NCI-H446 treated with DMSO at 0.1 percent for 48 hours (cell line): ENCODE measurements at places on chromosomes 1 and 21.

- peak; percentile 79 for DNase-seq
These were observed 622.4 kb upstream of the PKN2 start for GRCh38 chr1:88061492-88062177.

- no peak for DNase-seq
These were observed 7.8 kb upstream of the FCMR start for GRCh38 chr1:206929524-206929923.

DNA sequence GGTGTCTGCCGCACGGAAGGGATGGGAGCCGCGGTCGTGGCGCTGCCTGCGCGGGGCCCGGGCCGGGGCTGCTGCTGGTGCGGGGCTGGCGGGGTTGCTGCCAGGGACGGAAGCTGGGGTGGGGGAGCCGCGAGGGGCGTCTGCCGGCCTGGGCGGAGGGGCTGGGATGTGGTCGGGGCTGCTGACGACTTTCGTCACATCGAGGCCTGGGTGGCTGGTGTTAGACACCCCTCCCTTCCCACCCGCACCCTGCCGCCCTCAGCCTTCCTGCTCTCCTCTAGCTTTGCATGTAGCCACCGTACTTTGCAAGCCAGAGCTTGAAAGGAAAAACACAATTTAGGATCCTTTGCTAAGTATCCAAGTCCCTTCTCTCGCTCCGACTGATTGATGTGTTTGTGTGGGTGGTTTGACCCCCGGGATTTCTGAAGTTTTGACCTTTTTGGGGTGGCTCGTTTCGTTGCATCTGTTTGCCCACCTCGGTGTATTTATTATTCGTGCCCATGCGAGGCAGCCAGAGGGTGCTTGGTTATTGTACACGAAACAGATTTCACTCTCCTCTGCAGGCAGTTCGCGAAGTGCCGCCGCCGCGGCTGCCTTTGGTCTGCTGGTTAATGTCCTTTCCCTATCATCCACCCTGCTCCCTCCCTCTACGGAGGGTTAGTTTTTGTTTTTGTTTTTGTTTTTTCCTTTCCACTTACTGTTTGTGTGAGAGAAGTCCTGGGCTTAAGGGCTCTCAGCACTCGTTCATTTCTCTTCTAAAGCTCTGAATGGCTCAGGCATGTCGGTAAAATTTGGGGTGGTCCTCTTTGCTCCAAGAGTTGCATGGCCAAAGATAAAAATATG is 868 bp downstream of the C1orf21 start:
- peak; percentile 29 for DNase-seq

DNA sequence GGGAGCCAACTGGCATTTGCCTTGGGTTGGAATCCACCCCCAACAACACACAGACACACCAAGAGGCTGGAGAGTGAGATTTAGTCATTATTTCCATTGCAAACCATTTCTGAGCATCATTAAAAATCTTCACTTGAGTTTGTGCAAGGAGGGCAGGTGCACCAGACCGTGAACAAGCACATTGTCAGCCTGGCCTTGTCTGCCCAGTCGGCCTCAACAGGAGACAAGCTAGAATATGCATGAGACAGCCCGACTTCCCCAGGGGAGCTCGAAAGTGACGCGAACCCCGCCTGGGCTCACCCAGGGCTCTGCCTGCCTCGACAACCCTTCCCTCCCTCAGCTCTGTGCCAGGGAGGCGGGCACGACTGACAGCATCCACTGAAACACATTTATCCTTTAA is 15.4 kb upstream of the GUCA2B start:
- no peak for DNase-seq

DNA sequence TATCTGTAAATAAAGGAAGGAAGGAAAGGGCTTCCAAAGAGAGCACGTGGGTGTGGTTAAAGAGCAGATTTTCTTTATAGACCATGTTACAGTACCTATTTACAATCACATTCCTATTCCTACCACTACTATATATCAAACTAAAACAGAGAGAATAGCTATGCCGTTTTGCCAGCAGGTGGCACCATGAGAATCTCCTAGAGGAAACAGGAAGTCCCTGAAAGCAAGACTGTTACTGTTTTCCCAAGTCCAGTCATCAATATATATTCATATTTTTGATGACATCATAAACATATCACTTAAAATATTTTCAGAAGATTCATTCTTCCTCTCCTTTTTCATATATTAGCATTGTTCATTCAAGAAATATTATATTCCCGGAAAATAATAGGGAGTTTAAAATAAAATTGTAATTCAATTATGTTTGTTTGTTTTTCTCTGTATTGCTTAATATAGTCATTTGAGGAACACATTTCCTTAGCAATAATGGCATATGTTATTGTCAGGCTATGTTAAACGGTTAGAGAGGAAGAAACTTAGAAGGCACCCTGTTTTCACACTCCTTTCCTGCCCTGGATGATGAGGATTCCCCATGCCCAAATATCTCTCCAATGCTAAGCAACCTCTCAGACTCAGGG is 6.6 kb downstream of the CCDC190 start:
- peak; percentile 66 for DNase-seq

DNA sequence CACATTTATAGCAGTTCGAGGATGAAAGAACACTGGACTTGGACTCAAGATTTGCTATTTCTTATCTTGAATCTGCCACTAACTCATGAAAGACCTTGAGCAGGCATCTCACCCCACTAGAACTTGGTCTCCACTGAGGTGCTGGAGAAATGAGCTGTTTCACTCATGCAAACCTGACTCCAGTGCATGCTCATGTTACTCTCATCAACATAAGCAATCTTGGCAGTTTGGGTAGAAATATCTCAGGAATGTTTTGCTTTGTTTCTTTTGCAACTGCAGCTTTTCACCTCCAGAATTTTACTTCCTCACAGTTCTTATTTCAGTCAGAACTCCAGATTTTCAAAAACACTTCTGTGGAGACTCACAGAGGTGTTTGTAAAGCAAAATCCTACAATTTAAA is 46.2 kb upstream of the DAB1 start:
- no peak for DNase-seq

GRCh38 chr1:227885135-227885647 is 62.5 kb downstream of the WNT9A start:
- no peak for DNase-seq

- no peak for DNase-seq
These were observed 41.6 kb upstream of the LRRC3 start for GRCh38 chr21:44413566-44414290.

DNA sequence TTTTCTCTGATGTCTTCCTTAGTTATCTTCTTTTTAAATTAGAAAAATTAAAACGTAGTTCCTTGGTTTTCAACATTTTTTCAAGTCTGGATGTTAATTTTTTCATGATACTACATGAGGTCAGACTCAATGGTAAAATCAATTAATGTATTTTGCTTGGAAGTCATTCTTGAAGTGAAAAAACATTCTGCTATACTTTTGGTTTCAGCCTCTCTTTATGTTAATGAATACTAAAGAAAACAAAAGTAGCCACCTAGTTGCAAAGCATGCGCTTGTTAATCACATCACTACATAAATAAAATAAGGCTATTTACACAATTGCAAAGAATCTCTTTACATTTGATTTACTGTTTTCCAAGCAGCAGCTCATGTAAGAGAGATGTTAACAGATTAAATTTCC is 170.4 kb downstream of the LIPI start:
- no peak for DNase-seq

DNA sequence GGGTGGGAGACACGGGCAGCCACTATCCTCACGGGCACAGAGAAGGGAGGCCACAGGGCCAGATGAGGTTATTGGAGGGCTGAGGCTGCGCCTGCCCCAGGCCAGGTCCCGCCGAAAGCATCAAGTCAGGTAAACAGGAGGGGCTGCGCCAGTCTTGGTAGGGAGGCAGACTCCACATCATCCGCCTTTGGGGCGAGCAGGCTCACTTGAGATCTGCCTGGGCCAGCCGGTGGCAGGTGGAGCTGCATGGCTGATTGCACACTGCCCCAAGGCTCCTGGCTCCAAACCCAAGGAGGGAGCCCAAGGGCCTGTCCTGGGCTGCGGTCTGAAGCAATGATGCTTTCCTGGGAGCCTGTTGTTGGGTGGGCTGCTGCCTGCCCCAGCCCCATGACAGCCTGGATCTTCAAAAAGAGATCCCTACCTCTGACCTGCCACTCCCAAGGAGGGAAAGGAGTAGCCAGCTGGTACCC is 4.6 kb downstream of the SMIM1 start:
- no peak for DNase-seq

DNA sequence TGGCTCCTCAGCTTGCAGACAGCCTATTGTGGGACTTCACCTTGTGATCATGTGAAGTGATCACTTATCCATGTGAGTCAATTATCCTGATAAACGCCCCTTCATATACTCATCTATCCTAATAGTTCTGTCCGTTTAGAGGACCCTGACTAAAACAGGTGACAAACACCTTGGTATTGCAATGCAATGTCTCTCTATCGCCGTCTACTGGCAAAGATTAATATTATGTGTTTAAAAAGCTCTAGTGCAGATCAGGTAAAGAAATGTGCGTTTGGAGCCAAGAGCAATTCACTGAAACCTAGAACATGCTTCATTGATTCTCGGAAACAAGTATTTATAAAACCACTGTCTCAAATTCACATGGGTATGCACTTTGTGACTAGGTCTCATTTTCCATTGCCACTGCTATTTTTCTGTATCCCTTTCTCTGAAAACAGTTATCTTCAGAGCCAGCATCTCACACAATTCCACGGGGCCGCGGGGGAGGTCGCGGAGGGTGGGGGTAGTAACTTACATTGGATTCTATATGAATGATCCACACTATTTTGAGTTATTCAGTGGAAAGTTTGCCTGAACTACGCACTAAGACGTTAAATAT is 554.6 kb upstream of the NCAM2 start:
- no peak for DNase-seq

- DNase-seq: no peak
These were observed 68.5 kb downstream of the STUM start for GRCh38 chr1:226617109-226617508.

DNA sequence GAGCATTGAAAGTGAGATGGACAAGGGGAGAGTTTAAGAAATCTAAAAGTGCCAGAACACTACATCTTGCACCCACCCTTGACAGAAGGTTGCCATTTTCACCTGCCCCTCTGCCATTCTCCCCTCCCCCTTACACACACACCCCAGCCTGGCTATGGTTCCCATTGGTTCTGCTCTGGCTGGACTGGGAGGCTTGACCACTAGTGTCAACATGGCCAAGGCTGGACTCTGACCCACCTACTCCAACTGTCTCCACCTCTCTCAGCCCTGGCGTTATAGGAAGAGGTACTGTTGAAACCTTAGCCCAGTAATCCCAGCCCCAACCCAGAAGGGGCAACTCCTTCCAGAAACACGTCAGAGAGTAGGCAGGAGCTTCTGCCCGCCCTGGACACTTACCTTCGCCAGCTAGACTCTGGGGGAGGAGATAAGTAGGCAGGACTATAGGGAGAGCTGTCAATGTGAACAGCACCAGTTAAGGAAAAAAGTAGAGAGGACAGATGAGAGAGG is 4.5 kb downstream of the CRTC2 start:
- DNase-seq: no peak

GRCh38 chr1:48610628-48611542 is 138.9 kb upstream of the SPATA6 start:
- DNase-seq: no peak

- no peak for DNase-seq
These were observed 101.1 kb downstream of the CDC7 start for GRCh38 chr1:91601554-91602376.

DNA sequence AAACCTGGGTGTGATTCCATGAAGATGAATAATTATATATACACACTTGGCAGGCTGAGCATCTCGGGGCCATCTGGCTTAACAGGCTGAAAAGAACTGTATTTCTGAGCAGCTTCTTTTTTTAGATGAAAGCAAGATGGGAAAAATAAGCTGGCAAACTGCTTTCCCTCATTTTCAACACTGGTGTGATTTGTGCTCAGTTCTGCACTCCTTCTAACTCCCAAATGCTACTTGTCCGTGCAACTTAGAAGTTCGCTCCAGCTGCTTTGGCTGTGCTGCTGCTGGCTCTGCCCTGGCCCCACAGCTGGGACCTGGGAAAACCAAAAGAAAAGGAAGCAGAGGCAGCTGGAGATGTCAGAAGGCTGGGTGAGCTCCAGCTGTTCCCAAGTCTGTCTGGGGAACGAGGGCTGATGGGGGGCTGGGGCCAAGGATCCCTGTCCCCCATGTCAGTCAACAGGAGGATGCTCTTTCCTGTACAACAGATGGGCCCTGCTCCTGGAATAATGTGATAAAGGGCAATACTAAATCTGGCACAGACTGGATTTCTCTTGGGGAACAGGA is 44.9 kb downstream of the PAFAH2 start:
- peak; percentile 95 for DNase-seq

DNA sequence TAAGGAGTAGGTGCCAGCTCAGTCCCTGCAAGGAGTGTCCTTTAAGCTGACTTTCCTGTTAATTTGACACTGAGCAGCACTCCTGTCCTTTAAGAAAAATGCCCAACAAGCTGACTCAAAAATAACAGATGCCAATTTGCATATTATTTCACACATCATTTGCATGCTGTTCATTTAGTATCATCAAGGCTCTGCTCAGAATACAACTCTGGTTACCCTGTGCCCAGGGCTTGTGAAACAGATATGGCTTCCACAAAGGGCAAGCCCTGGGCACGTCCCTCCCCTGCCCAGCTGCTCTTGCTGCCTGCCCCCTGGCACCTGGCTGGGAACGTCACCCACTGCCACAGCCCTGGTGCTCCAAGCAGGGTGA is 10.3 kb downstream of the KCNN3 start:
- no peak for DNase-seq

DNA sequence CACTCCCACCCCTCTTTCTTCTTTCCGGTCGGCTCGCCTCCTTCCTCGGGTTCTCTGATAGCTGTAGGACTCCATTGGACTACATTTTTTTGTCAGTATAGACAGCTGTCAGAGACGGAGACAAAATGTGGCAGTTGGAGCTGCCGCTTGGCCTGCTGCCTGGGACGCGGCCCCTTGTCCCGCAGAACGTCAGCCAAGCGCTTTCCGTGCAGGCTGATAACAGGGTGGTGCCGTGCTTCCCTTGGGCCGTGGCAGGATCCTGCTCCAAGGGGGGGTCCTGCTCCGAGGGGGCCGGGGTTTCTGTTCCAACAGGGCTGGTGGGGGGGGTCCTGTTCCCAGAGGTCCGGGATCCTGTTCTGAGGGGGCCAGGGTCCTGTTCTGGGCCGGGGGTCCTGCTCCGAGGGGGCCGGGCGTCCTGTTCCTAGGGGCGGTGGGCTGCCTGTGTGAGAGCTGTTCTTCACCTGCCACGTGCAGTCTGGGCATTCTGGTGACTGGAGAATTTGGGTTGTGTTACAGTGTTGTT is 4.9 kb downstream of the SKI start:
- peak; percentile 27 for DNase-seq

- DNase-seq: no peak
These were observed 311.6 kb downstream of the NPHP4 start for GRCh38 chr1:5680600-5680999.

DNA sequence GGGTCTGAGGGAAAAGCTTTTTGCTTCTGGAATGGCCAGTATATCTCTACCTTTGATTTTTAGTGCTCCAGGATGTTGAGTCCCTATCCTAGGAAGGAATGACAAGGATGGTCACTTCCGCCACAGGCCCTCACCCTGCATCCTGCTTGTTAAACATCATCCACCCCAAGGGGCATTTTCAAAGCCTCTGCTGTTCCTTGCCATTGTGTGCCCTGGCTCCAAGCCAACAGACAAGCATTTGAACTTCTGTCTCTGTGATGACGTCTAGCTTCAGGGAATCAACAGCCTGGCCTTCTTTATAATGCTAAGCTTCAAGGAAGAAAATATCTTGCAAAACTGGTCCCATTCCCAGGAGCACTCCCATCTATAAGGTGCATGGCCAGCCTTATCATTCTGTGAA is 12.3 kb upstream of the JAM2 start:
- peak; percentile 2 for DNase-seq
